EH (cell line): ENCODE measurements at places on chromosomes 2 and 18.

GRCh38 chr2:72023678-72024390 is 123.8 kb downstream of the CYP26B1 start:
- DNase-seq: no peak

DNA sequence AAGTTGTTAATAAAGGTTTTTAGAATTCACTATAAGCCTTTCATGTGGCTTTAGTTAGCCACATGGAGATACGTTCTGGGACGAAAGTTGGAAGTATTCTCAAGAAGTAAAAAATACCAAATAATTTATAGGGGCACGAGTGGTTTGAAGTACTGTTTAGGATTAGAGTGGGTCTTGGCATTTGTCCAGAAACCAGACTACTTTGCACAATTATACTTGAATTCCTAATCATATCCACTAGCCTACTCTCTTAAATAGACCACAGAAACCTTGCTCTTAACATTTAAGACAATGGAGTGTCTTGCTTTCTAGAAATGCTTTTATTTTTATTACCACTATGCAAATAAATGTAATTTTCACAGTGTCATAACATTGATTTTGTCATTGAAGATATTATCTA is 44.6 kb downstream of the UBE2E3 start:
- DNase-seq: peak; percentile 21

DNA sequence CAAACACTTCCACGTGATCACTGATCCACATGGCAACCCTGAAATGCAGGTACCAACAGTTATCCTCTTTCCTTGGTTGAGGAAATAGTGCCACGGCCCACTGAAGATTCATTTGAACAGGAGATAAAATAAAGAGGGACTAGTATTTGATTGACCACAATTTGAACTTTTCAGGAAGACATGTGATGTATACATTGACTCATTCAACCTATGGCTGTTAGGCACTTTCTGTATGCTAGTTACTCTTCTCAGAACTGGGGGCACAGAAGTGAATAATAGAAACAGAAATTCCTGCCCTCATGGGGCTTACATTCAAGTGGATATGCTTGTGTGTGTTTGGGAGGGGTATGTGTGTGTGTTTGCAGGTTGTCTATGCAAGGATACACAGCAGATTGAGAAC is 199.6 kb downstream of the PRKCE start:
- DNase-seq: no peak

- DNase-seq: peak; percentile 54
Observed at GRCh38 chr2:98608962-98609604, 694 bp downstream of the UNC50 start.

GRCh38 chr18:45169610-45170009 is 445.7 kb upstream of the SLC14A2 start:
- peak; percentile 95 for DNase-seq

DNA sequence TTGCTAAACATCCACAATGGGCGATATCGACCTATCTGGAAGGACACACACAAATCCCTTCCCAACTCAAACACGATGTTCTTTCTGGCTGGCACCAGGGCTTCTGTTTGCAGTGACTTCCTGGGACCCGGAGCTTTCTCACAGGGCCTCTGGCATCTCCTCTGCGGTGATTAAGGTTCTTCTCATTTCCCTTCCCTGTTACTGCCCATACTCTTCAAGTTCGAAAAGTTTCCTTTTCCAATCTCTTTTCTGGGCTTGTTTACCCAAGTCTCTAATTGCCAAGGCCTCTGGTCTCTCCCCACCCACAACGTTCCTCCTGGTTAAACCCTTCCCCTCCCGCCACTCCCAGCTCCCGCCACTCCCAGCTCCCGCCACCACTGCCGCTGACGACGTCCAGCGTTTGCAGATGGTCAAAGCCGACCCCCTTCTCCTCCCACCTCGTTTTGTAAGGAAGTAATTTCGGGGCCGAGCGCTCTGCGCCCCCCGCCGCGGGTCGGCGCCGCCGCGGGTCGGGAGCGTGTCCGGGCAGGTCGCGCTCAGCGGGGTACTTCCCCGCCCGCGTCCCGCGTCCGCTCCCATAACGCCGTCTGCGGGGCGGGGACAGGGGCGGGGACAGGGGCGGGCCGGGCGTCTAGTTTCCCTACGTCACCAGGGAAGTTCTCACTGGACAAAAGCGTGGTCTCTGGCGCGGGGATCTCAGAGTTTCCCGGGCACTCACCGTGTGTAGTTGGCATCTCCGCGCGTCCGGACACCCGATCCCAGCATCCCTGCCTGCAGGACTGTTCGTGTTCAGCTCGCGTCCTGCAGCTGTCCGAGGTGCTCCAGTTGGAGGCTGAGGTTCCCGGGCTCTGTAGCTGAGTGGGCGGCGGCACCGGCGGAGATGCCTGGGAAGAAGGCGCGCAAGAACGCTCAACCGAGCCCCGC is at the start of gene PMAIP1:
Gene PMAIP1 (plus strand): TSS at position 699 of the 924 bp plus-strand sequence. CDS start 182 bp downstream, at position 881.
- peak; percentile 95 for DNase-seq

DNA sequence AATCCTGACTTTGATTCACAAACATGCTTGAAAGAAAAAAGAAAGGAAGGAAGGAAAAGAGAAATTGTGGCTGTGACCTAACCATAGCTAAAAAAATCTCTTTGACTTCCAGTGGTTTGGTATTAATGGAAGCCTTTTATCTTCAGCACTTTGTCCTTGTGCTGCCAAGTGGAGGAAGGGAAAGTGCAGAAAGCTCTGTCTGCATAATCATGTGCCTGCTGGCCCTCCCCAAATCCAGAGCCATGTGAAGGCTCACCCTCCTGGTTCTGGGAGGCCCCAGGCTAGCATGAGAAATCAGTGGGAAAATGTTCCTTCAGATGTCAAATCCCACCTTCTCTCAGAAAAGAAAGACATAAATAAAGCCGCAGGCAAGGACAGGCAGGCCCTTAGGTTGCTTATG is 48.3 kb upstream of the BMPR2 start:
- no peak for DNase-seq

- no peak for DNase-seq
Observed at GRCh38 chr18:66990909-66991308, 387.0 kb upstream of the CDH19 start.

DNA sequence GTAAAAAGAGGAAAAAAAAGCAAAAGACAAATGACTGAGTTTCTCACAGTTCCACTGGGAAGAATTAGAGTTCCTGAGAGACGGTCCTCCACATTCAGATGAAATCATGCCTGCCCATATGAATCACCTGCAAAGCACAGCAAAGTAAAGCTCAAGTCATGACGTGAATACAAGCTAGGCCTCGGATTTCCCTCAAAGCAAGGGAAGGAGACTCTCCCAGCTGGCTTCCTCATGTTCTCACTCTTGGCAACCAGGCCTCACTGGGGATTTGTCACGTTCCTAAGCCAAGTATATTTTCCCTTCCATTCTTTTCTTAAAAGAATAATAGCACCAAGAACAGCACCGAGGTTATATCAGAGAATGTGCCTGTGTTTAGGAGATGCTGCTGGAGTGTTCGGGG is 47.0 kb downstream of the CYP27C1 start:
- peak; percentile 91 for DNase-seq

DNA sequence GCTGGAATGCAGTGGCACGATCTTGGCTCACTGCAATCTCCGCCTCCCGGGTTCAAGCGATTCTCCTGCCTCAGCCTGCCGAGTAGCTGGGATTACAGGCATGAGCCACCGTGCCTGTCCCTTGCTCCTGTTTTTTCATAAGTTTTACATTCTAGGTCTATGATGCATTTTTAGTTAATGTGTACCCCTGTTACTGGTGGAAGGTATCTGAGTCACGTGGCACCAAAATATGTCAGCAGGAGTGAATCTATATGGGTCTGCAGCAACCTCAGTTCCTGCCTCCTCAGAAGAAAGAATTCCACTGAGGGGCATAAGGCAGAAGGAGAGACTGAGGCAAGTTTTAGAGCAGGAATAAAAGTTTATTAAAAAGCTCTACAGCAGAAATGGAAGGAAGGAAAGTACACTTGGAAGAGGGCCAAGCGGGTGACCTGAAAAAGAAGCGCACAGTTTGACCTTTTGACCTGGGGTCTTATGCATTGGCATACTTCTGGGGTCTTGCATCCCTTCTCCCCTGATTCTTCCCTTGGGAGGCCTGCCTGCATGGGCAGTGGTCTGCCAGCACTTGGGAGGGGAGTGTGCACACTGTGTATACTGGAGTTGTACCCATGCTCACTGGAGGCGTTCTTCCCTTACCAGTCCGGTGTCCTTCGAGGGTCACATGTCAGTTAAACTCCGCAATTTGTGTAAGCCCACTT is 1.1 kb upstream of the MFSD2B start:
- no peak for DNase-seq

DNA sequence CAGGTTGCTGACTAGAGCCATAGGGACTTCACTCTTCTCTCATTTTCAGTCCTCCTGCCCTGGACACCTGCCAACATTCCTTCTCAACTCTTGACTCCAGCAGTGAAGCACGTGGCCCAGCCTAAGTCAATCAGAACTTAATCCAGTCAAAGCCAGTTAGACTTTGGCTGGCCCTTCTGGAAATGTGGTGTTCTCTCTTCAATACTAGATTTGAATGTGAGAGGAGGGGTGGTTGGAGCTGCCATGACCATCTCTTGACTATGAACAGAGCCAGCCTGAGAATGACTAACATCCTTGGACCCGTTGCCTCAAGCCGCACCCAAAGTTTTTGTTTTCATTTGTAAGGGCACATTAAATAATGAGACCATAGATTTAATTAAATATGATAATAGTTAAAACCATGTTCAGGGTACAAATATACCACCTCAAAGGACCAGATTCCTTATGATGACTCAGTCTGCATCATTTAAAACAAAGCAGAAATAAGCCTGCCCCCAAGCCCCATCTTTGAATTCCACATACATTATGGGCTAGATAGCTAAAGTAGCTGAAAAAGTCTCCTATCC is 49.7 kb upstream of the RASGRP3 start:
- peak; percentile 75 for DNase-seq

DNA sequence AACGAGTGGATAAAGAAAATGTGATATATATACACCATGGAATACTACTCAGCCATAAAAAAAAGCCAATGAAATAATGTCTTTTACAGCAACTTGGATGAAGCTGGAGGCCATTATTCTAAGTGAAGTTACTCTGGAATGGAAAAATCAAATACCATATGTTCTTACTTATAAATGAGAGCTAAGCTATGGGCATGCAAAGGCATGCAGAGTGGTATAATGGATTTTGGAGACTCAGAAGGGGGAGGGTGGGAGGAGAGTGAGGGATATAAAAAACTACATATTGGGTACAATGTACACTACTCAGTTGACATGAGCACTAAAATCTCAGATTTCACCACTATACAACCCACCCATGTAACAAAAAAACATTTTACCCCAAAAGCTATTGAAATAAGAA is 1.7 kb upstream of the MSGN1 start:
- no peak for DNase-seq

DNA sequence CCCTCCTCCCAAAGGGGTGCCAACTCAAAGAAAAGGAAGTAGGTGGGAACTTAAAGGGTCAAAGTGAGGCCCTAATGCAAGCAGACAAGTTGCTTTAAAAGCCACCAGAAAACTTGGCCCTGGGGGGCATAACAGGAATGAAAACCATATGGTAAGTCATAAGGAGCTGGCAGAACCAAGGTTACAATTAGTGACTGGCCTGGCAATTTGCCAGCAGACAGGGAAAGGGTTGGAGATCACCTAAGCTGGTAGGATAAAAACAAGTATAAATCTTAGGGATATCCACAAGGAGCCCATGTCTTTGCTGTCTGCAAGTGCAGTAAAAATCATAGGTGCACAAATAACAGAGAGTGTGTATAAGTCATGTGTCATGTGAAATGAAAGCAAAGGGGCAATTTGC is 256.7 kb upstream of the LRRTM4 start:
- no peak for DNase-seq

DNA sequence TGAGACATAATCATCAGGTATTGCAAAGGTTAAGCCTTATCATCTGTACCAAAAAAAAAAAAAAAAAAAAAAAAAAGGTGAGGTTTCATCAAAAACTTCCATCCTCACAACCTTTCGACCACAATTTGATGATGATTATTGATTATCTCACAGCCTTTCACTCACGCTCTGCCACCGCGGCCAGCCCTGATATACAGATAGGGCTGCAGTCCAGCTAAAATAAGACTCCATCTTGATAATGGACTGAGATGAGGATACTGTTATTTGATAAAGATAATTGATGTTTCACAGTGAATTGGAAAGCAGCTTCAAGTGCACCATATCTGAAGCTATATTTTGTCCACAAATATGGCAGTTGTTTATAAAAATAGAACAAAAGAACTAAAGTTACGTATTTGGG is 159.7 kb upstream of the BOD1L2 start:
- no peak for DNase-seq

DNA sequence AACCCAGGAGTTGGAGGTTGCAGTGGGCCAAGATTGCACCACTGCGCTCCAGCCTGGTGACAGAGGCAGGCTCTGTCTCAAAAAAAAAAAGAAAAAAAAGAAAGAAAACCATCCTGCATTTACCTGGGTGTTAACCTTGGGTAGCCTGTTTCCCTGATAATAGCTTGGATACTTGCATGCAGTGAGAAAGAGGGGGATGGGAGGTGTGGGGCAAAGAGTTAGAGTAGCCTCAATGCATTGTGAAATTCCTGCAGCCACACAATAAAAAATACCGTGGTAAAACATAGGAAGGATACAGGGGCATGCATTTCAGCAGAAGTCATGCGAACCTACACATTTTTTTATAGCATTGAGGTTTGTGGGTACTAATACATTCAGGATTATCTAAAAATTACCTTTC is 76.6 kb upstream of the ZNF516 start:
- DNase-seq: no peak

GRCh38 chr2:201223089-201224073 is 37.0 kb upstream of the CASP8 start:
- DNase-seq: peak; percentile 19

- no peak for DNase-seq
Observed at GRCh38 chr2:54818226-54818625, 94.8 kb downstream of the EML6 start.

DNA sequence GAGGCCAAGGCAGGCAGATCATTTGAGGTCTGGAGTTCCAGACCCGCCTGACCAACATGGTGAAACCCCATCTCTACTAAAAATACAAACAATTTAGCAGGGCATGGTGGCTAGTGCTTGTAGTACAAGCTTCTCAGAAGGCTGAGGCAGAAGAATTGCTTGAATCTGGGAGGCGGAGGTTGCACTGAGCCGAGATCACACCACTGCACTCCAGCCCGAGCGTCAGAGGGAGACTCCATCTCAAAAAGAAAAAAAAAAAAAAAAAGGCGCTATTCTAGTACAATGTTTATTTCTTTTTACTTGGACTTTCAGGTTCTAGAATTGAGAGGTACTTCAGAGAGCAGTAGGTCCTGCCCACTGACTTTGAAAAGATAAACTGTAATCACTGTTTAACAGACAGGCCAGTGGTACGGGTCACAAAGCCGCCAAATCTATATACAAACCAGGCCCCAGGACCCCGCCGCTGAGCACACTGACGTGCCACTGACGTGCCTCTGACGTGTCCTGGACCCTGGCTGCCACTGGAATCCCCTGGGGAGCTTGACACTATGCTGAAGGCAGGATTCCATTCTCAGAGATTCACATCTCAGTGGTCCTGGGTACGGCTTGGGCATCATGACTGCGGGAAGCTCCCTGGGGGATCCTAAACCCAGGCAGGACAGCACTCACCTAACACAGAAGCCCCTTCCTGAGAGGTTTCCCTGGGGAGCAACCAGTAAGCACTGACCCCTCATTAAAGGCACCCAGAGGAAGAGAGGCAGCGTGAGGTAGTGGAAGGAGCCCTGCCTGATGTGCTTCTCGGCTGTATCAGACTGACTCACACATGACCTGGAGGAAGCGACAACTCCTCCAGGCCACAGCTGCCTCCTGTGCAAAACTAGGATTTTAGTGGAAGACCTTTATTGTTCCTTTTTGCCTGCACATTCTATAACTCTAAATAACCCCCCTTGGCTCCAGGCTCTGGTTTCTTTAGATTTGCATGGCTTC is 197.8 kb upstream of the MEIS1 start:
- DNase-seq: no peak
